Stimulated activated CD4-positive, alpha-beta T cell treated with anti-CD3 and anti-CD28 coated beads, Interleukin-1b, Interleukin-23, amount 100 ng/mL, for 24 hours (primary cell): ENCODE measurements at places on chromosomes 12 and 14.
A peak's percentile ranks its signal among the peaks of the same experiment; 100 is the strongest.

DNA sequence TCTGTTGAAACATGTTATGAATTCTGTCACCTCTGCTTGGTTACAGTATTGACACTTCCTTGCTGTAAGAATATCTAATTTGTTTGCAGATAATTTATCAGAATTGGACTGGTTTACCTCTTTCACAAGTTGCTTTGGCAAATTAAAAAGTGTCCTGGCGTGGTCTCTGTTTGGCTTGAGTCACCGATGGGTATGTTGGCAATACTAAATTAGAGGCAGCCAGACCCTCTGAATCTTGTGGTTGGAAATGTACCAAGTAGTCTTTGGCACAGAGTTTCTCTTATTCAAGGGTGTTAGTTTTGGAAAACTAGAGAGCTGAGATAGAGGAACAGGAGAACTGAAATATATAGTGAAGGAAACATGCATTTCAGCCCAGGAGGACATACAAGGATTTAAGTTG, 521.1 kb upstream of the MGAT4C start:
- no peak for DNase-seq

DNA sequence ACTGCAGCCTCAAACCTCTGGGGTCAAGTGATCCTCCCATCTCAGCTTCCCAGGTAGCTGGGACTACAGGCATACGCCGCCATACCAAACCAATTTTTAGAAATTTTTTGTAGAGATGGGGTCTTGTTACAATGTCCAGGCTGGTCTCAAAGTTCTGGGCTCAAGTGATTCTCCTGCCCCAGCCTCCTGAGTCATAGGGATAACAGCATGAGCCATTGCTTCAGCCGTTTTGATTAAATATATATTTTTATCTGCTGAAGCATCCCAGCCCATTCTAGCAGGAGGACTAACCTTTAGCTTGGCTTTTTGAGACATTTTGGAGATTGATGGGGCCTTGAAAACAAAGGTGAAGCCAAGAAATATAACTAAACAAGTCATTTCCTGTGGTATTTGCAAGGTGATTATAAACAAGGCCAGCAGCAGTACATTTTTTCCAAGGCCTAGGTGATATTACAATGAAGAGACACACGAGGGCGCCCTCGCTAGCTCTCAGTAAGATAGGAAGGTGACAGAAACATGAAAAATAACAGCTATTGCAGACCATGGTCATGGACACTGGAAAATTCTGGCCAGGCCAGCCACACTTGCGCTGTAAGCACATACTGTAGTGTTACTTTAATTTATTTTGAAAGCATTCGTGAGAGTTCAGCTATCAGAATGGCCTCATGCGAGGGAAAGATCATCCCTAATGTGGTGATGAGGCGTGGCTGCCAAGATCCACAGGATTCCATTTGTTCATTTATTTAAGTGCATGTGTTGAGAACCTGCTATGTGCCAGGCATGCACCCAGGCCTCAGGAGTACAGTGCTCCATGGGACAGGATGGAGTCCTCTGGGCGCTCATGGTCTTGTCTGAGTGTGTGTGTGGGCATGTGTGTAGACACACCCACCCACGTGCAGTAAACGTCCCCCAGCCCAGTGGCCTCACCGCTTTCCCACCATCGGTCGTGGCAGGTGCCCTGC, 63.5 kb downstream of the DGLUCY start:
- DNase-seq = peak; percentile 27

DNA sequence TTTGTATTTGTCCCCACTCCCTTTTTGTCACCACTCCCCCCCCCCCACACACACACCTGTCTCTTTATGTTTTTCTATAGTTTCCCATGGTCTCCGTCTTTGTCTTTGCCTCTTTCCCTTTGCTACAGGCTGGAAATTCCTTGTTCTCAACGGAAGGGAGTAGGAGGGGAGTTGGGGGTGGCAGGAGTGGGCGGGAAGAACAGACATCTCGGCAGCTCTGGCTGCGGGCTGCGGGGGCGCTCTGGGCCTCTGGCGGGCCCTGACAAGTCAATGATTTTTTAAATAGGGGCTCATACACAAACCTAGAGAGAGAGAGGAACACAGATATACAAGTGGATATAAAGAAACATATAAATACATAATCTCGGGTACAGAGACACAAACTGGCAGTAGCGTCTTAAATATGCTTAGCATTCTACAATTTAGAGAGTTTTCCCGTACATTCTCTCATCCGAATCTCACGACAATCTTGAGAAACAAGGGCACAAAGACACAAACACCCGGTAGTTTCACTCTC, 2.4 kb upstream of the NAB2 start:
- peak; percentile 48 for DNase-seq

- DNase-seq = no peak
Observed at GRCh38 chr12:101792046-101792931, 38.5 kb downstream of the GNPTAB start.

DNA sequence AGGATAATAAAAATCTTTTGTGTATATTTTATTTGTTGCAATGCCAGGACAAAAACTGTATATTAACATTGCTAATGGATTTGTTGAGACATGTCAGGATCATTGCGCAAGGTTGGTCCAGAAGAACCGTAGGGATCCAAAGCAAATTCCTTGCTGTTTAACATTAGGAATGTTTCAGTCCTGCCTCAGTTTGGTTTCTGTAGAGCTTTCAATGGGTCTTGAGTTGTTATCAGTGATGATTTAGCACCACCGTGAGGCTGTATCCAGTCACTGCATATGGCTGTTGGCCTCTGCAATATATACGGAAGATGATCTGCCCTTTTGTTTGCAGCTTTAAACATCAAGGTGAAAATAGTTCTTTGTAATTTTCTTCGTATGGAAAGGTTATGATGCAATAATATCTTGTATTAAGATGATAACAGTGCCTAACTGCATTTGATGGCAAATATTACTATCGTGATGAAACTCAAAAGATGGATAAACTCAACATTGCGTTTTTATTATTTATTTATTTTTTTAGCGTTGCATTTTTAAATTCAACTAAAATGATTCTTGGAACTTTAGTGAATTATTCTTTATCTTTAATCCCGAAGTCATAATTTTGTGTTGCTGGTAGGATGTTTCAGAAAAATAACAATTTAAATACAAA, 231.2 kb downstream of the AKAP6 start:
- DNase-seq = no peak

DNA sequence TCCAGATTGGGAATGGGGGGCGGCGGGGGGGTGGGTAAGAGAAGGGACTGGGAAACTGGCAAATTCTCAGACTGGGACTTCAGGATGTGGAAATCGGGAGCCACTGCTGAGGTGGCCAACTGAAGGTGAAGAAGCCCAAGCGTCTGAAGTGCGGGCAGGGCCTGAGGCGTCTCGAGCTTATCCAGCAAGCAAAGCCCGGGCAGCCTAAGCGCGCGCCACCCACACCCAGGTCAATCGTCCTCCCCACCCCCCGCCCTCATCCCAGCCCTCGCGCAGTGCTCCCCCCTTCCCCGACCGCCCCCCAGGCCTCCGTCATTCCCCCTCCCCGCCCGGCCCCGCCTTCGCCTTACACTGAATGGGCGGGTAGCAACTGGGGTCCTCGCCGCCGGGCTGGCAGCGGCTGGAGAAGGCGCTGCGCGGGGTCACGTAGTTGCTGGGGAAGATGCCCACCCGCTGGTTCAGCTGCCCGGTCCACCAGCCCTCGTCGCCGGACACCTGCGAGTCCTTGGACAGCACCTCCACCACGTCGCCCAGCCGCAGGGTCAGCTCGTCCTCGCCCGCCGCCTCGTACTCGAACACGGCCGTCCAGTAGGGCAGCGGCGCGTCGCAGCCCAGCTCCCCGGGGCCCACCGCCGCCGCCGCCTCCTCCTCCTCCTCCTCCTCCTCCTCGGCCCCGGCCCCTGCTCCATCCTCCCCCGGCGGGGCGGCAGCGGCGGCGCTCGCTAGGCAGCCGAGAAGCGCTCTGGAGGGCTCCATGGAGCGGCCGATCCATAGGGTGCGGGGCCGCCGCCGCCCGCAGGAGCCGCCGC, 693 bp downstream of the MAP3K9 start:
- DNase-seq = no peak

- DNase-seq = no peak
Observed at GRCh38 chr12:44193281-44193680, 357.4 kb downstream of the TMEM117 start.

DNA sequence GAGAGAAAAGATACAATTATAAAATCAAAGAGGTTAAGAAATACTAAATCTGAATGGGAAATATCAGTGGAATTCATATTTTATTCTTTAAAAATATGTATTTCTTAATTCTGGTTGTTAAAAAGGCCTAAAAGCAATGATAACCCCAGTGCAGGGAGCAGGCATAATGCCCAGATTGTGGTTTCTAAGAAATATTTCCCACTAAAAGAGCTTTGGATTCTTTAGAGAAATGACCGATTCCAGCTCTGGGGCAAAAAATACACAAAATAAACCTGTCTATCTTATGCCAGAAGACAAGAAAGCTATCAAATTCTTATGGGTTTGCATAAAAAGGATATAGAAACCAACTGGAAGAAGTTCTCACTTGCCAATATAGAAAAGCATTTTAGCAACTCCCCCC, 71.6 kb downstream of the PDE6H start:
- DNase-seq = no peak

- no peak for DNase-seq
Observed at GRCh38 chr14:61153431-61153830, 127.7 kb downstream of the TMEM30B start.

DNA sequence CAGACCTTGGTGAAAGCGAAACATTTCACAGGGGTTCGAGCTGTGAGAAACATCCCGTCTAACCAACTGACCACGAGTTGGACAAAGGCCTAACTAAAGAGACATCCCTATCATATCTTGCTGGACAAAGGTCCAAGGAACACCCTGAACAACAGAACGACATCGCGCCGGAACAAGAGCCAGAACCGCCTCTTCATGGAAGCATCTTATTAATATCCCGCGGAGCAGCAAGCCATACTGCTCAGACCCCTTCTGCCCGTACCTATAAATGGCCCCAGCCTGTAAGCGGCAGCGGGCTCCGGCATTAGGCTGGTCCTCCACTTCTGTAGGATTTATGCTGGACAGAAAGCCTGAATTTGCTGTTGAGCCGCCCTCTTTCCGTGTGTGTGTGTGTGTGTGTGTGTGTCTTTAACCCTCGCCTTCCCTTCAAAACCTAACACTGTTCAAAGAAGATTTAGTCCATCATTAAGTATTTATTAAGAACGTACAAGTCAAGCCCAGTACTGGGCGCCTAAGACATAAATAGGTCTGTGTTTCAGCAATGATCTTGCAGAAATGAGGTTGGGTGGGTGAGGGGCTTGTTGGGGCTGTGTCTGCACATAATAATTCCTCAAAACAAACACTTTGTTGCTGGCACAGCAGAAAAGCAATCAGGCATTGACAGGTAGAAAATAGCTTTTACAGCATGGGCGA, 1.9 kb downstream of the SLC6A15 start:
- DNase-seq = no peak

- no peak for DNase-seq
Observed at GRCh38 chr14:105410642-105411016, 9.0 kb upstream of the MTA1 start.

DNA sequence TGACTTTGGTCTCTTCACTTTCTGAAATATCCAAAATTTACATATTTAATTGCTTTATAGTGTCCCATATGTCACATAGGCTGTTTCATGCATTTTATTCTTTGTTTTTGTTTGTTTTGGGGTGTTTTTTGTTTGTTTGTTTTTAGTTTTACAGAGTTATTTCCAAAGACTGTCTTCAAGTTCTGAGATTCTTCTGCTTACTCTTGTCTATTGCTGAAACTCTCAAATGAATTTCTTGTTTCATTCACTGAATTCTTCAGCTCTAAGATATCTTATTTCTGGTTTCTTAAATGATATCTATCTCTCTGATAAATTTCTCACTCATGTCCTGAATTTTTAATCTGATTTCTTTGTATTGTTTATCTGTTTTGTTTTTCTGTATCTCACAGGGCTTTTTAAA, 412.0 kb upstream of the ATP2B1 start:
- DNase-seq = no peak

- no peak for DNase-seq
Observed at GRCh38 chr14:94769391-94770250, at the start of gene GSC. TSS of gene GSC (minus strand) at chr14:94770113. CDS start at chr14:94770015, 98 bp downstream.

- DNase-seq = no peak
Observed at GRCh38 chr12:58142991-58143390, 201.6 kb downstream of the ATP23 start.
